NCI-H1417 treated with DMSO at 0.1 percent for 48 hours (cell line): ENCODE measurements at places on chromosomes 13 and 19.

GRCh38 chr13:78630511-78630910, 27.2 kb upstream of the POU4F1 start:
- DNase-seq, result no peak

GRCh38 chr13:114108141-114108761, 24.2 kb downstream of the RASA3 start:
- no peak for DNase-seq

- no peak for DNase-seq
Observed at GRCh38 chr19:55206664-55207500, 2.4 kb downstream of the PTPRH start.

- no peak for DNase-seq
Observed at GRCh38 chr19:40147693-40148347, 43.4 kb upstream of the MAP3K10 start.

DNA sequence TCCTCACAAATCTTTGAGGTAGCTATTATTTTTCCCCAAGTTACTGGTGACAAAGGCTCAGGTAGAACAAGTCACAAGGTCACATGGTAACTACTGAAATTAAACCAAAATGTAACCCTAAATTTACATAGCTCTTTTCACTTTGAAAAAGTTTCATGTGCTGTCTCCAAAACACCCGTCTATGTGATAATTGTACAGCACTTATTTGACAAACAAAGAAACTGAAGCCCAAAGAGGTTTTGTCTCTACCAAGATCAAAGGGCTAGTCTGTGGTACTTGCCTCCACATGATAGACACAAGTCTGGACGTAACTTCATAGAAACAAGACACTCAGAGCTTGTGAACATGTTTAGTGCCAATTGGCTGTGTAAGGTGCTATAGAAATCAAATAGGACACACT, 108.3 kb downstream of the SACS start:
- no peak for DNase-seq

- no peak for DNase-seq
Observed at GRCh38 chr19:2207008-2207407, 29.1 kb downstream of the PLEKHJ1 start.

DNA sequence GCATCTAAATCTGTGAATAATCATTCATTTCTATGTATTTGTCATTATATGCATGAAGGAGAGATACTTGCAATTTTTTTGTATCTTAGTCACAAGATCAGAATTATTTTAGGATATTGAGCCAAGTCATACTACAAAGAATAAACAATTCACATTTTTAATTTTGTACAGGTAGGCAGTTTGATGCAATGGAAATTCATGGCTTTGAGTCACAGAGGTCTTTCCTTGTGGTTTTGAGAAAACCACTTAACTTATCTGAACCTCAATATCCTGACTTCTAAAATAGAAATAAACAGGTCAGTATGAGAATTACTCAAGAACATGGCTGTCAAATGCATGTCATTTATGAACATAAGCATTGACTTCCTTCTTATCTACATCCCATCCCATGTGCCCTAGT, 221.4 kb upstream of the SLC10A2 start:
- DNase-seq, result no peak

- DNase-seq, result no peak
Observed at GRCh38 chr19:55443045-55443823, at the start of gene SHISA7. Gene SHISA7, minus strand, starts transcription at chr19:55443300. Its CDS starts 437 bp downstream, at chr19:55442863.

DNA sequence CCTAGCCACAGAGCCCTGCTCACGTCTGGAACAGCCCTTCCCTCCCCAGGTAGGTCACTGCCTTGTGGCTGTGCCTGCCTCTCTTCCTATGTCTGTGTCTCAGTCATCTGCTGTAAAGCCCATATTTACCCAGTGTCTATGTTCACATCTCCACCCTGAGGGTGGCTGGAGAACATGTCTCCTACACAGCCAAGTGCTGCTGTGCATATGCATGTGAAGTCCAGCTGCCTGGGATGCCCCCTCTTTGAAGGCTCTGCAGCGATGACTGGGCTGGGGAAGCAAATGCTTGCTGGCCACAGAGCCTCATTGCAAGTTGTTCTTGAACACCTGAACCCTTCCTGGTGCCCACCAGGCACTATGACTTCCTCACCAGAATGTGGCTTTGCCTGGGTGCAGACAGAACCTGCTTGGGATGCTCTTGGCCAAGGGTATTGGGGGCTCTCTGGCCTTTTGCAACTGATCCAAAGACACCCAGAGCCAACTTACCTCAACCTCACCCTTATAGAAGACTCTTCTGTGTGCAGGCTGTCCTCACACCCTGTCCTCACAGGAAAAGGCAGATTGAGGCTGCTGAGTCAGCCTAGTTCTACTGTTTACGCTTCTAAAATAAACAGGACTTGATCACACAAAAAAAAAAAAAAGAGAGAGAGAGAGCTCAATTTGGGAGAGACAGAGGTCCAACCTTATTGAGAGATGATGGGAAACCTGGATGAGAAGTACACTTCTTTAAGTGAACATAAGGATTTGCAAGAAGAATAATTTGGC, 26.5 kb downstream of the MRPL57 start:
- no peak for DNase-seq

- no peak for DNase-seq
Observed at GRCh38 chr19:39590265-39590664, 12.1 kb upstream of the LGALS13 start.

- no peak for DNase-seq
Observed at GRCh38 chr13:73057284-73058063, 1.3 kb upstream of the KLF5 start.

DNA sequence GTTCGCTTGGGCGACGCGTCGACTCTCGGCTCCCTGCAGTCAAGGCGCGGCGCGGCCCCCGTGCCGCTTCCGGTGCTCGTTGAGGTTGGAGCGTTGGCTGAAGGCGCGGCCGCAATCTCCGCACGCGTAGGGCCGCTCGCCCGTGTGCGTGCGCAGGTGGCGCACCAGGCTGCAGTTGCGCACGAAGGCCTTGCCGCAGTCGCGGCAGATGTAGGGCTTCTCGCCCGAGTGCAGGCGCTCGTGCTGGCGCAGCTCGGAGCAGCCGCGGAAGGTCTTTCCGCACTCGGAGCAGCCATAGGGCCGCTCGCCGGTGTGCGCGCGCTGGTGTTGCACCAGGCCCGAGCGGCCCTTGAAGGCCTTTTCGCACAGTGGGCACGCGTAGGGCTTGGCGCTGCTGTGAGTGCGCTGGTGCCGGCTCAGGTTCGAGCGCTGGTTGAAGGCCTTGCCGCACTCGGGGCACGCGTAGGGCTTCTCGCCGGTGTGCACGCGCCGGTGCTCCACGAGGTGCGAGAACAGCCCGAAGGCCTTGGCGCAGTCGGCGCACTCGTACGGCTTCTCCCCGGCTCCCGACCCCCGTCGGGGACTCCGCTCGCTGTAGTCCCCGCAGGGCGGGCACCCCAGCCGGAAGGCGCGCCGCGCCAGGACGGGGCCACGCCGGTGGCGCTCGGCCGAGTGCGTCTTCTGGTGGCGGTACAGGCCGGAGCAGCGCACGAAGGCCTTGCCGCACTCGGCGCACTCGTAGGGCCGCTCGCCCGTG, 5.3 kb upstream of the ZNF497 start:
- DNase-seq, result no peak

GRCh38 chr13:35879111-35879510, 252.1 kb downstream of the DCLK1 start:
- no peak for DNase-seq

DNA sequence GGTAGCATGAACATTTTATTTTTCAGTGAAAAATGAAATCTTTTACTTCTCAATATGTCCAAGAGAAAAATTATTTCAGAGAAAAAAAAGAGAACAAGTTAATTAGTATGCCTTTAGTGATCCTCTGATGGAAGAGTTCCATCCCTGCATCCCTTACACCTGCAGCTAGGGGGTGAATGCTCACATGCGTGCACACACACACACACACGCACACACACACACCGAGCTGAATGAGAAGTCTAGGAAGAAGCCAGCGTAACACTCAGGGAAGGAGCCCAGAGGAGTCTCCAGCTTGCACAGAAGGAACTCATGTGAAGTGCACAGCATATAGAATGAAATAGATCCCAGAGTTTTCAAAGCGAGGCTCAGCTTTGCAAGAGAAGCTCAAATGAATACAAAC, 510.5 kb downstream of the IRS2 start:
- no peak for DNase-seq

- peak; percentile 14 for DNase-seq
Observed at GRCh38 chr13:36848199-36848982, 29.4 kb downstream of the RFXAP start.

GRCh38 chr19:19427302-19427701, 21.8 kb downstream of the GATAD2A start:
- DNase-seq, result no peak

DNA sequence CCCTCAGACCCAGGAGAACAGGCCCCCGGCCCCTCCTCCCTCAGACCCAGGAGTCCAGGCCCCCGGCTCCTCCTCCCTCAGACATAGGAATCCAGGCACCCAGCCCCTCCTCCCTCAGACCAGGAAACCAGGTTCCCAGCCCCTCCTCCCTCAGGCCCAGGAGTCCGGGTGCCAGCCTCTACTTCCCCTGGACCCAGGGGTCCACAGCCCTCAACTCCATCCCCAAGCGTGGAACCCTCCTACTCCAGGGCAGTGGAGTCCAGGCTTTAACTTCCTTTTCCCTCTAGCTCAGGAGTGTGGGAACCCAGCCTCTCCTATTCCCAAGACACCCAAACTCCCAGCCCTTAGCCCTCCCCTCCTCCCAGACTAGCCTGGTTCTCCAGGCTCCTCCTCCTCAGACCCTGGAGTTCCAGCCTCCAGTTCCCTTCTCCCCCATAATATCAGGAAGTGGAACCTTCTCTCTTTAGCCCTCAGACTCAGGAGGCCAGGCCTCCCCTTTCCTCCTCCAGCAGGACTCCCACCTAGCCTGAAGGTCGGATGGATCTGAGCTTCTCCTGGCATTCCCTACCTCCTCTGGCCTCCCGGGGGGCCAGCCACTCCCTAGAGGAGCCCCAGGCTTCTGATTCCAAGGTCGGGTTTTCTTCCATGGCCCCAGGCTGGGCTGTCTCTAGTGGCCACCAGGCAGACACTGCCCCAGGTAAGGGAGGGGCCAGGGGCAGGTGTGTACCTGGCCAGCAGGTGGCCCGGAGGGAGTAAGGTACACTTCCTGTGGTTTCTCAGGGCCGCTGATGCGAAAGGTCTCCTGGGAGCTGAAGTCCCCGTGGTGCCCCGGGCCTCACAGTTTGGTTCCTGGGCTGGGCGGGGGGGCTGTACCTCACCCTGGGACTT, at the start of gene TMC4:
Gene TMC4, minus strand, starts transcription at position 690 of the 888 bp plus-strand sequence. Its CDS starts 43 bp downstream, at position 647.
- DNase-seq, result no peak

- DNase-seq, result no peak
Observed at GRCh38 chr13:77521595-77522367, 13.7 kb upstream of the SCEL start.

GRCh38 chr19:2110822-2111221, 14.1 kb downstream of the IZUMO4 start:
- no peak for DNase-seq

GRCh38 chr13:46666727-46667456, 113.9 kb downstream of the LRCH1 start:
- no peak for DNase-seq

DNA sequence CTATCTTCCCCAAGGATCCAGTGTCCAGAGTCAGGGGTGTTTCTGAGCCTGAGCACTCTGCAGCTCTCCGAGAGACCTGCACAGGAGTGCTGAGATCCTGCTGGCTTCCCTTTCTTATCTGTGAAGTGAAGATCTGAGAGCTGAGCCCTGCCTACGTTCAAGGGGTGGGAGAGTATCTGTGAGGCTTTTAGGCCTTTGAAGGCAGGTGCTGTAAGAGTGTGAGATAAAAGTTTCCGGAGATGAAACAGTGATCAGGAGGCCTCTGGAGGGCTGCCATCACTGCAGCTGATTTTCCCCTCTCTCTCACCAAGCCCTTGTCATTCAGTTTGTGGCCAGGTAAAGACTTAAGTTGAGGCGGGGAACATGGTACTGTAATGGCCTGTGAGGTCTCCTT, 83.1 kb downstream of the AKAP11 start:
- no peak for DNase-seq

DNA sequence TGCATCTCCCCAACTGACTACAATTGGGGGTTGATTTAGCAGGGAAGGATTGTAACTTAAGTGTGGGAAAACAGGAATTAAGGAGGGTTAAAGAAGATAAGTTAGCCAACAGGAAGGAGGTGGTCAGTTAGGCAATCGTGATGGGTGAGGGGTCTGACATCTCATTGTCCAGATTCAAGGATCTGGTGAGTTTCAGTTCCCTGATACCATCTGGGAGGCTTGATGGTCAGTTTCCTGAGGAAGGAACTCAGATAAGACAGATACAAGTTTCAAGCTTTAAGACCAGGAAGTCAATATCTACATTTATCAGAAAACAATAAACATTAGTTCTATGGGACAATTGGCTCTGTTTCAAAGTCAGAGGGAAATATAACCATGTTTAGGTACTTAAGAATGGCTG, 601.8 kb downstream of the SLITRK6 start:
- DNase-seq, result no peak

DNA sequence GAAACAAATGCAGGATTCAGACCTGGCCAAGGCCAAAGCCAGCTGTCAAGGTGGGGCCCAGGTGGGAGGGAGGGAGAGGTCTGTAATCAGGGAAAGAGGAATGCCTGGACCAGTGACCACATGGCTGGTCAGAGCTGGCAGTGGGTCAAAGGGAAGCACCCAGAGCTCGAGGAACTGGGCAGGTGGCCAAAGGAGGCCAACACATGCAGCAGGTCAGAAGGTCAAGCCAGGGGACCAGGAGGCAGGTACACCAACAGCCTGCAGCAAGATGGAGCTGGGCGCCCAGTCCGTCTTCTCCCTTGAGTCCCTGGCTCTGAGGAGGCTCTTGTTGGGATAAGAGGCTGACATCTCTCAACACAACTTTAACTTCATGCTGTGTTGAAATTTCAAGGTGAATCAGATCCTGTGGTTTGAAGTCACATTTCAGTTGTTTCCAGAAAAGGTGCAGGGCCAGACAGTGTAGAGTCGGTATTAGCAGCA, 17.1 kb downstream of the GPATCH1 start:
- DNase-seq, result no peak

GRCh38 chr13:27765650-27766049, 26.6 kb upstream of the GSX1 start:
- DNase-seq, result no peak

DNA sequence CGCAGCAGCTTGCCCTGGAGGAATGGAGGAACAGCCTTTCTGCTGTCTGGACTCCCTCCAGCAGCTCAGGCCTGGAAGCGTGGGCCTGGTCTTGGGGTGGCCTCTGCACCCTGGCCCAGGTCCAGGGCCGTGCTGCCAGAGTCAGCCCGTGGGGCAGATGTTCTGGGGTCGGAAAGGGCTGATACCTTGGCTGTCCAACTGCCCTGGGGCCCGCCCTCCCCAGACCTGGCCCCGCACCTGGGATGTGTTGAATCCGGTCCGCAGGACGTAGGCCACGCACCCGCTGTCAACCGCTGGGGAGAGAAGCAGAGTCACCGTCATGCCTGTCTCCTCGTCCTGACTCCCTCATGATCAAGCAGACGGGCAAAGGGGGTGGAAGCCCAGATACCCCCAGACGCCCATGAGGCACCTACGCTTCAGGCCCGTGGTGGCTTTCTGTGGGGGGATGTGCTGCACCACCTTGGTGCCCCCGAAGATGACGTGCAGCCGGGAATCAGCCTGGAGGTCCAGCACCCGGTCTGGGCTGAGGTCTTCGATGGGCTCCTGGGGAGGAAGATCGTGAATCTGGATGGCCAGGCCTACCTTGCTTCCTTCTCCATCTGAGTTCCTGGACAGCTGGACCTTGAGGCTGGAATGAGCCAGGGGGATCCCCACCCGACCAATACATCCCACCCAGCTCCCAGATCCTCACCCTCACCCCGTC, 7.7 kb downstream of the ATP13A1 start:
- DNase-seq, result no peak
